ENCODE measurements at places on chromosomes 11 and 22.

- DNase-seq, result no peak
These were observed 33.9 kb upstream of the EIF3M start for GRCh38 chr11:32549611-32550187.

- no peak for DNase-seq
These were observed 20.9 kb downstream of the SHISAL1 start for GRCh38 chr22:44291674-44292360.

GRCh38 chr11:4523666-4524065 lies 21.3 kb upstream of the OR52M1 start:
- DNase-seq, result no peak

DNA sequence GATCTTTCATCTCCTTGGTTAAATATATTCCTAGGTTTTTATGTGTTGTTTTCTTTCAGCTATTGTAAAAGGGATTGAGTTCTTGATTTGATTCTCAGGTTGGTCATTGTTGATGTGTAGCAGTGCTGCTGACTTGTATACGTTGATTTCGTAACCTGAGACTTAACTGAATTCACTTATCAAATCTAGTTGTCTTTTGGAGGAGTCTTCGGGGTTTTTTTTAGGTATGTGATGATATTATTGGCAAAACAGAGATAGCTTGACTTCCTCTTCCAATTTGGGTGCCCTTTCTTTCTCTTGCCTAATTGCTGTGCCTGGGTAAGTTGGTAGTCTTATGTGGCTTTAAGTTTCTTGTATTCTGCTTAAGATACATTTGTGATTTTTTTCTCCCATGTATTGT lies 52.8 kb downstream of the CBL start:
- no peak for DNase-seq

DNA sequence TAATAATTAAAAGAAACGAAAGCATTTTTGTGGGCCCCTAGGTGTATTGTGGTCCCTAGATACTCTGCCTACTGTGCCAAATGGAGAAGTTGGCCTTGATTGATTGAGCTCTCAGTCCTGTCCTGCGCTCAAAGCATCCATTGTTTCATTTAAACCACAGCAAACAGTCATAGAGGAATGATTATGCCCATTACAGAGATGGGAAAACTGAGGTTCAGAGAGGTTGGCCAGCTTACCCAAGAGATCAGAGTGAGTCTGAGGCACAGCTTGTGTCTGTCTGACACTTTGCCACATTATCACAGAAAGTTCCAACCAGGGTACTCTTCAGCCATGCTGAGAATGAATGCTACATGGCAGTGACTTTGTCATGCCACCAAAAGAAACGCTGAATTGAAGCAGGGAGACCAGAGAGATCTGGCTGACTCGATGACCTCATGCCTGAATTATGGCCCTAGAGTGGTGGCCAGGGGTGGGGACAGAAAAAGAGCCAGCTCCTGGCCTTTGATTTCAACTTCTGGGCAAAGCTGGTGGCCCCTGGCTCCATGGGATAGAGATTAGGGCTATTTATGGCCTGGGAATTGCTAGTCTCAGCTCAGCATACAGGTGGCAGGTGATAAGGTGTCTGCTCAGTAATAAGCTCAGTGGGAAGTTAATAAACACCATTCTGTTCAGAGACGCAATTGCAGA lies 180.5 kb downstream of the MIAT start:
- DNase-seq, result no peak

DNA sequence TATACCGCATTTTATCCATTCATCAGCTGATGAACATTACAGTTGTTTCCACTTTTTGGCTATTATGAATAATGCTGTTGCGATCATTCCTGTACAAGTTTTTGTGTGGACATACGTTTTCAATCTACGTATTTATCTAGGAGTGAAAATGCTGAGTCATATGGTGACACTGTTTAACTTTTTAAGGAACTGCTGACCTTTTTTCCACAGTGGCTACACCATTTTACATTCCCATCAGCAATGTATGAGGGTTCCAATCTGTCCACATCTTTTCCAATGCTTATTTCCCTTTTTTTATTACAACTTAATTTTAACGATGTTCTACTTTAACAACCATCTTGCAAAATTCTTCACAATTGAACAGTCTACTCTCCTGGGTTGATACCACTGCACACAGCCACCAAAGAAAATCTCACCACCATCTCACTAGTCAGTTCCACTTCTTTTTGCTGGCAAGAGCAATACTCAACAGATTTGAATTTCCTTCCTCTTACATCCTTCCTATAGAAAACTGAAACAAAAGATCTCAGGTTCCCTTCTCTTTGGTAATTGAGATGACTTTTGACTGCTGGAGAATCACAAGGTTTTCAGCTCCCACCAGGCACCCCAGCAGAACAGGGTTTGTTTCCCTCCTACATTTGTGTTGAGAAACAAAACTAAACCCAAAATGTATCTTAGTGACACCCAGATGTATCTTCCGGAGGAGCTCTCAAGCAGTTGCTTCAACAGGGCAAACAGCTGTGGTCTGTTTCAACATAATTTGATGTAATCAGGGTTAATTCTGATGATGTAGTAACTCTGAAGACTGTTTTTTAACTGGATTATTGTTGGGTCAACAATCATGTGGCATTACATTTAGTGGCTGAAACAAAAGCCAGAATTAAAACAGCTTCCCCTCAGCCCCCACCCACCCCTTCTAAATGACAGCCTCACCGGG lies 7.0 kb upstream of the GAB2 start:
- DNase-seq, result no peak

- DNase-seq, result no peak
These were observed 38.0 kb upstream of the PDE2A start for GRCh38 chr11:72712168-72712751.

GRCh38 chr11:27319072-27319471 lies 43.9 kb downstream of the CCDC34 start:
- no peak for DNase-seq

GRCh38 chr11:124150684-124151083 lies 32.5 kb upstream of the OR10D3 start:
- no peak for DNase-seq

- DNase-seq, result no peak
These were observed 8.8 kb downstream of the H19 start for GRCh38 chr11:1988667-1989317.

- DNase-seq, result no peak
These were observed 286.6 kb downstream of the BRD1 start for GRCh38 chr22:49540913-49541692.

DNA sequence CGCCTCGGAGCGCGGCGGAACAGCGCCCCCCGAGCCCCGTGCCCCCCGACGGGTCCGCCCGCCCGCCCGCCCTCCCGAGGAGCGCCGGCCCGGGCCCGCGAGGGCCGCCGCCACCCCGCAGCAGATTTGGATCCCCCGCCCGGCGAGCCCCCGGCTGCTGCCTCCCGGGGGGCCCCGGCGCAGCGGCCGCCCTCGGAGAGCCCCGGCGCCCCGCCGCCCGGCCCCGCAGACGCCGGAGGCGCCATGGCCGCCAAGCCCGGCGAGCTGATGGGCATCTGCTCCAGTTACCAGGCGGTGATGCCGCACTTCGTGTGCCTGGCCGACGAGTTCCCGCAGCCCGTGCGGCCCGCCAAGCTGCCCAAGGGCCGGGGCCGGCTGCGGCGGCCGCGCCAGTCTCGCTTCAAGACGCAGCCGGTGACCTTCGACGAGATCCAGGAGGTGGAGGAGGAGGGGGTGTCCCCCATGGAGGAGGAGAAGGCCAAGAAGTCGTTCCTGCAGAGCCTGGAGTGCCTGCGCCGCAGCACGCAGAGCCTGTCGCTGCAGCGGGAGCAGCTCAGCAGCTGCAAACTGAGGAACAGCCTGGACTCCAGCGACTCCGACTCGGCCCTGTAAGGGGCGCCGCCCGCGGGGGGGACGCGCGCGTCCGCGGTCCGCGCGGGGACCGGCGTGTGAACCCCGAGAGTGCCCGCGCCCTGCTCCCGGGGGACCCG lies 380 bp downstream of the C11orf96 start:
- DNase-seq, result peak; percentile 7

GRCh38 chr11:17735818-17736578 lies 1.4 kb downstream of the KCNC1 start:
- DNase-seq, result no peak

DNA sequence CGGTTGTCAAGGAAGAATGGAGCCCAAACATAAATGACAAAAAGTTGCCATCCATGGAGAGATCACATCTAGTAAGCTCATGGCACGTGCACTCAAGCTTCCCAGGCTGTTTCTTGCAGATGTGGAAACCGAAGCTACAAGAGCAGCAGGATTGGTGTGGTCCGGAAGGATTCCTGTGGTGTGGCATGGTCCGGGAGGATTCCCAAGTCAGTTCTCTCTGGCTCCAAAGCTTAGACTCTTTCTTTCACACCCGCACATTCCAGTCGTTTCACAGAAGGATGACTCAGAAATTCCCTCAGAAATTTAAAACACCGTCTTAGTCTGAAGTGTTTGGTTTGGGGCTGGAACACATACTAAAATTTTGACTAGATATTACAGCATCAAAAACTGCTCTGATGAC lies 78.0 kb upstream of the DRD2 start:
- DNase-seq, result no peak
